ENCODE measurements at places on chromosomes 5 and 9. TPM values are rescaled to one million over a fixed set of nuclear protein-coding genes. Genes with fewer than 3 reads are reported as not detected.

The PCDHA8 gene
- not detected for total RNA-seq

GRCh38 chr5:94885931-94886330, 267.5 kb downstream of the SLF1 start:
- DNase-seq: no peak

DNA sequence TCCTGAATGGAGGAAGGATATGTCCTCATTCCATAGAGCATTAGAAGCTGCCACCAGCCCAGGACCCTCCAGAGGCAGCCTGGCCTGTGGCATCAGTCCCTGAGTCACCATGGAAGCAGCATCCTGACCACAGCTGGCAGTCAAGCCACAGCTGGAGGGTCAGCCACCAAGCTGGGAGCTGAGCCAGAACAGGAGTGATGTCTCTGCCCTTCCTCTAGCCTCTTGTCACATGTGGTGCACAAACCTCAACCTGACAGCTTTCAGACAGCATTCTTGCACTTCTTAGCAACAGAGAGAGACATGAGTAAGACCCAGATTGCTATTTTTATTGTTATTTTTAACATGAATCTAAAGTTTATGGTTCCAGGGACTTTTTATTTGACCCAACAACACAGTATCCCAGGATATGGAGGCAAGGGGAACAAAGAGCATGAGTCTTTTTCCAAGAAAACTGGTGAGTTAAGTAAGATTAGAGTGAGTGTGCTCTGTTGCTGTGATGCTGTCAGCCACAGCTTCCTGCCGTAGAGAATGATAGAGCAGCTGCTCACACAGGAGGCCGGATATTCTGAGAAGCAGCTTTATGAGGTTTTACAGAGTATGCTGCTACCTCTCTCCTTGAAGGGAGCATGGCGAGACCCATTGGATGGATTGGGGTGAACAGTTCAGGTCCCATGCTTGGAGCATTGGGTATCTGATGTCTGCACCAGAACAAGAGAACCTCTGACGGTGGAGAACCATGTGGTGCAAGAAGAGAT, 13.0 kb upstream of the CYFIP2 start:
- DNase-seq: no peak

DNA sequence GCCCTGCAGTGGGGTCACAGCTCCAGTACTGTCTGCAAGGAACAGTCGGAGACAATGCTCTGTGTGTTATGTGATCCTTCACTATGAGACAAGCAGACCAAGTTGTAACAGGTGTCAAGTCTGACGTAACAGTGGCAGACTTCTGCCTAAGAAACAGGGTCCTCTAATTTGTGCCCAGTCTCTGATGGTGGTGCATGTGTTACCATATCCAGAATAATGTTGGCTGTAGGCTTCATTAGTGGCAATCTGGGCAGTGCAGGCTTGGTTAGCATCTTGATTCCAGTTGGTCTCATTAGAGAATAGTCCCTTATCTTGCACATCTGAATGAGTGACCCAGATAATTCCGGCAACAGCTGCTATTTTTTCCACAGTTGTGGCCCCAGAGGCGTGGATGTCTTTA, 33.8 kb downstream of the ZNF131 start:
- no peak for DNase-seq

GRCh38 chr5:127943061-127943371, 140.6 kb upstream of the SLC12A2 start:
- DNase-seq: no peak

- DNase-seq: no peak
Measured at GRCh38 chr9:78596346-78596745, 299.4 kb downstream of the PSAT1 start.

The CDH18 gene
- not detected for total RNA-seq

The LRRC19 gene
- not detected for total RNA-seq

The PCDHB14 gene
- total RNA-seq: 0.23 TPM

The DAB2 gene
- 13.2 TPM for total RNA-seq

DNA sequence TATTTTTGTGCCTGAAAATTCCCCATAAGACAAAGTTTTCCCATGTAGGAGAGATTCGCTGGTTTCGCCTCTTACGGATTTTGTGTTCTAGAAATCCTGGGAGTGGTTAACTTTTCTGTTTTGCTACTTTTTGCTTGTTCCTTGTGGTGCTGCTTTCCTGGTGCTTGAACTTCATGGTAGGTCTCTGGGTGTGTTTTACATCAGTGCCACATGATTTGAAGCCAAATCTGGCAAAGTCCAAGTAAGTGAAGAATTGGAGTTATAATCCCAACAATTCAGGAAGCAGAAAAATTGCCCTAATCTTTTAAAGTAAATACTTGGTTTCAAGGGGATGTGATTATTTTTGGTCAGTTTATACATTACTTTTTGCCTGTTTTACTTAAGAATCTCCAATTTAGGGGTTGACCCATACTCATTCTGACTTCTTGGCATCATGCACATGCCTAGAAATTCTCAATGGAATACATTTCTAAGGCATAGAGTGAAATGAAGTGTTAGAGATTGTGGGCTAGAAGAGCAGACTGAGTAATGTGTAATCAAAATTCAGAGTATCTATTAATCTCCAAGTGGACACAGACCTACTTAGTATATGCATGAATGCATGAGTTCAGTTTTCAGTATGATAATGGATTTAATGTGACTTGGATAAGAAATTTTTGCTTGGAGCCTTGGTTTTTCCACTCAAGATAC, 189.7 kb downstream of the CSNK1G3 start:
- no peak for DNase-seq

DNA sequence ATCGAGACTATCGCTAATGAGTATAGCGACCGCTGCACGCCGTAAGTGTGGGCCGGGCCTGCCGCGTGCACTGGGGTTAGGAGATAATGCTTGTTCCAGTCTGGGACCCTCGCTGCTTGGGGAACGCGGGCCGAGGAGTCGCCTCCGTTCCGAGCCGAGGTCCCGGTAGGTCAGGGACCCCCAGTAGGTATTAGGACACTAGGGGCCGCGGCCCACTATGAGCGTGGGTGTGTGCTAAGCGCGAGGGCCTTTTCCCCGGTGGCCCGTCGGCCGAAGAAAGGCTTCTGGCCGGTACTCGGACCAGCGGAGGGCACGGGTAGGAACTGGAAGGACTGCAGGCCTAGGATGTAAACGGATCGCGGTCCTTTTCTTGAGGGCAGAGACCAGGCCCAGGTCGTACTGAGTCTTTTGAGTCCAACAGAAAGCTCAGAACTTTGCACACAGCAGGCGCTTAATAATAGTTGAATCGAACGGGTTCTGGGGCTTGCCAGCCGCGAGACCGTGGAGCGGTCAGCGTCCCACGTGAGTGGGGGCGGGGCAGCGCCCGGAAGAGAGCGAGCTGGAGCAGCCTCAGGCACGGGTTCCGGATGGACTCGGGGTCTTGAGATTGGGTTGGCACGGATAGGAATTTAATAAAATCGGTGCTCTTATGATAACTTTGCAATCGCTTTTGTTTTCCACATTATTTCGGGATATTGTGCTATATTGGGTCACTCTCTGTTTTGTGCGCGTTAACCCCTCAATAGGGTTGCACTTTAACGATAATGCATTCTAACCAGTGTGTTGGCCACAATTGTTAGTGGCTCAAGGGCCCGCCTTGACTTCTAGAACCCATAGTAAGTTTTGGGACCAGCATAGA, 733 bp downstream of the HSPA4 start:
- DNase-seq: no peak

DNA sequence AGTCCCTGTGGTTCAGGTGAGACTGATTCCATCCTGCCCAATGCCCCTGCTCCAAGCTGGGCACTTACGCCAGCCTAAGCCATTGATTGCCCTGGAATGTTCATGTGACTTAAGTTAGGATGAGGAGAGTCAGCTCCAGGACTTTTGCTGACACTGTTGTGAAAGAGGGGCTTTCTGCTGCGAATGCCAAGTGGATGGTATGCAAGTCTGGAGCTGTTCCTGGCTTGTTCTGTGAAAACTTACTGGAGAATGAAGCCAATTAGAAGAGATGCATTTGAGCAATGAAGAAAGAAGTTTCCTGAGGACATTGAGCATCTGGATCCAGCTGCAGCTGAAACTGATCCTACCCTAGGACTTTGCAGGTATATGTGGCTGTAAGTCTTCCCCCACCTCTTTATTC, 61.2 kb upstream of the ZFR start:
- DNase-seq: no peak

DNA sequence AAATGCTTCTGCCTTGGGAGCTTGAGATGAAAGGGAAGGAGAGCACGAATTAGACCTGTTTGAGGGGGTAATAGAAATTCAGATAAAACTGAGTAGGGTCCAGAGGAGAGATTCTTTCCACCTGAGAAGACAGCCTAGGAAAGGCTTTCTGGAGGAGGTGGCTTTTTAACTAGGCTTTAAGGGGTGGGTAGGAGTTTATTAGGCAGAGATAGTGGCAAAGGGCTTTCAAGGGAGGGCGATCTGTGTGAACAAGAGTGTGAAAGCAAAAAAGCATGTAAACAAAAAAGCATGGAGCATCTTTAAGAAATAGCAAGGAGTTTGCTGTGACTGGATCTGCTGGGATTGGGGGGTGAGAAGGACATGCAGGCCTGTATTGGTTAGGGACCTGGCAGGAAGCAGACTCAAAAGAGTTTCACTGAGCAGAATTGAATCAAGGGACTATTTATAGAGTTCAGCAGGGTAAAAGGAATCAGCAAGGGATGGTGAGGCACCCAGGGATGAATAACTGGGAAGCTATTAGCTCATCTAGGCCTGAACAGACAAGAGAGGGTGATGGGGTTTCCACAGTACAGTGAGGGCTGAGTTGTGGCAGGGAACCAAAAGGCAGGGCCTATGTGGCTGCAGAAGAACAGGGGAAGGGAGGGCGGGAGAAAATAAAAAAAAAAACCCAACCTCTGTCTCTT, 18.8 kb downstream of the SLC1A1 start:
- DNase-seq: peak; percentile 91

The FAM169A gene
- total RNA-seq: 11.1 TPM

The STC2 gene
- 50.6 TPM for total RNA-seq

DNA sequence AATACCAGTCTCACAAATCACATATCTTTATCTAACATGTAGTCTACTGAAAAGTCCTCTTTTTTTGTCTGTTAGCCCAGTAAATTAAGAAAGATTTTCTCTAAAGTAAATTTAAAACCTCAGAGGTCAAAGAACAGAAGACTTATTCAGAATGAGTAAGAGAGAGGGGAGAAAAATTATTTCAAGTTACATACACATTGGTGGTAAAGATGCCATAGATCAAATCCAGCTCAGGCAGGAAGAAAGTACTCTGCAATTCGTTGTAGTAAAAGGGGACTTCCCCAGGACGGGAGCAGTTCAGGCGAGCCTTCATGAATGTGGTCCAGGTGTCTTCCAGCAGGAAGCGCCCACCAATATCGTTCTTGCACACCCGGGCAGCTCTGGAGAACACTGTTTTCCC, 344.1 kb downstream of the SEMA5A start:
- no peak for DNase-seq

The TMEM232 gene
- total RNA-seq: 0.86 TPM

DNA sequence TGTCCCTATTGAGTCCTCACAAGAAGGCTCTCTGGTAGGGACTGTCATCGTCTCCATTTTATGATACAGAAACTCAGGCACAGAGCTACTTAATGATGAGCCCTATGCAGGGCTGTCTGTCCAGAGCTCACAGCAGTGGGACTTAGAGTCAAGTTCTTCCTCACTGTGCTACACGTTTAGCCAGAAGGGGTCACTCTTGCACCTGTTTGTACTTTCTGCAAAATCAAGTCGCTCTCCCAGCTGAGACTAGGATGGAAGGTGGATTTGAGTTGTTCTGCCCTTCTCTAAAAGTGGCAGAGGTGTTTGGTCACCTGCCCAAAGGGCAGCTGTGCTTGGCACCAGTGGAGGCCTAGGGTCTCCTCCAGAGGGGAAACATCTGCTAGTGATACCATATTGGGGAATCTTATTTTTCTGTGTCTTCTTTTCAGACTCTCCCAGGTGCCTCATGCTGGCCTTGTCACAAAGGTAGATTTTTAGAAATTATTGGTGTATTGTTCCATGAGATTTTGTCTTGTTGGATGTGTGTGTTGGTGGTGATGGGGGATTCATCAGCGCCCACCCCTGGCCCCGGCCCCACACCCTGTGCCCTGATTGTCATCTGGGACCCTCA, 104.2 kb downstream of the PPARGC1B start:
- no peak for DNase-seq

DNA sequence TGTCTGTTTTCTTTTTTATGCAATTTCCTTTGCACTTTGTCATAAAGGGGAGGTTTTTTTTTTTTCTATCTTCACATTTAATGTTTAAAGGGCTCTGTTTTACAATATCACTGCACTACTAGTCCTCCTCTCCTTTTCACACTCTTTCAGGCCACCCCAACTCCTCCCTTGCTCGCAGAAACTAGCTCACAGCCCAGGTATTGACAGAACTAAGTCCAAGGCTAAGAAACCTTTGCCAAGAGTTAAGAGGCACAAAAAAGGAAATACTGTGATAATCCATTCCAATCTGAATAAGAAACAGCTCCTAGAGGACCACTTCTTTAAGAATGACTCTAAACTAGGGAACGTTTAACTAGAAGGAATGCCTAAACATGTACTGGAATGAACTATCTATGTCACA, 1.1 kb upstream of the FGF10 start:
- no peak for DNase-seq

DNA sequence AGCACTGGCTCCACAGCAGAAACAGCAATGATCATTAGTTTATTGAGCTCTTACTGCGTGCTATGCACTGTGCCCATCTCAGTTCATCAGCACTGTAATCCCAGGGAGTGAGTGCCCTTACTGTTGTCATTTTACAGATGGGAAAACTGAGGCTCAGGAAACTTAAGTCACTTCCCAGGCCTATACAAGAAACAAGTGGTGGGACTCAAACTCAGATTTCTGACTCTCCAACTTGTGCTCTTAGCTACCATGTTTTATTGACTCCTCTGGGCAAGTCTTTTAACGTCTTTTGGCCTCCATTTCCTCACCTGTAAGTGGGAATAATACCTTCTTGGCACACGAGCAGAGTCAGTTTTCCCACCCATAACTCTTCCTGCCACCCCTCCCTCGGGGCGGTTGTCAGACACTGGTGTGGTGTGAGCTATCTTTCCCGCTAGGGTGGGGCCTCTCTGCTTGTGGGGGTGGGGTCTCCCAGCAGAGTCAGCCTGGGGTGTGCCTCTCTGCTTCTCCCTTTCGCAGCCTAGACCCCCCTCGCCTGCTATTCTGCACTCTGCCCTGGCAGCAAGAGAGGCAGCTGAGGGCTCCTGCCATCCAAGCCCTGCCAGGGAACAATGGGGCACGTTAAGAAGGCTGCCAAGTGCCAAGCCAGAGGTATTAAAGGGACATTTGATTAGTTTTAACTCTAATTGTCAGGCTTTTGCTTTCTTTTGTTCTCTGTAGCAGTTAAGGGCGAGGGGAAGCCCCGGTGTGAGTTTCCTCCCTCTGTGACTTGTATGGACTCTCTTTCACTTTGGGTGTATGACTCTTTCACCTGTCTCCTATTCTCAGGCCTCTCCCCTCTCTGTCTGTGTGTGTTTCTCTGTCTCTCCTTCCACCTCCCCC, 12.1 kb downstream of the GALNT10 start:
- DNase-seq: no peak

Measured in epithelial cell of proximal tubule (primary cell).